ENCODE measurements at places on chromosomes 4 and X.

DNA sequence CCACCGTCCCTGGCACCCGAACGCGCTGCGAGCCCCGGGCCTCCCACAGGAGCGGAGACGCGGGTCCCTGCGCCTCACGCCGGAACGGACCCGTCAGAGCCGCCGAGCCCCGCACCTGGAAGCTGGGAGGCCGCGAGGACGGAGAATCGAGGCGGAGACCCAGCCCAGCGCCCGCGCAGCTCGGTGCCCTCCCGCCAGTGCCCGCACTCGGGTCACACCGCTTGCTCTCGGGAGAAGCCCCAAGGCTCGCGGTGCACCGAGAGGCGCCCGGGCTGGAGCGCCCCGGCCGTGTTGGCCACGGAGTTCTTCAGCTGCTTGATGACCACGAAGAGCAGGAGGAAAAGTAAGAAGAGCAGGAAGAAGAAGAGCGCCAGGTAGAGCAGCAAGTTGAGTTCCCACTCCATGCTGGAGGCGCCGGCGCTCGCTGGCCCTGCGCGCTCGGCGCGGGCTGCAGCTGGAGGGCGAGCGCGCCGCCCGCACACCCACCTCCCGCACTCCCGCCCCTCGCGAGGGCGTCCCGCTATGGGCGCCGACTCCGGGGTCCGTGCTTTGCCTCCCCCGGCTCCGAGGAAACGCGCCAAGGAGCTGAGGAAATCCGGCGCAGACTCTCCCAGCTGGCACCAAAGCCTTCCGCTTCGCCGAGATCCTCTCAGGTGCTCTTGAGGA is at the start of gene SMIM43:
SMIM43 (minus strand) TSS at position 463 of the 666 bp plus-strand sequence; CDS start at position 404, 59 bp downstream.
- peak; percentile 14 for DNase-seq

- no peak for DNase-seq
Measured at GRCh38 chr4:98262431-98262830, 1.2 kb downstream of the RAP1GDS1 start.

- no peak for DNase-seq
Measured at GRCh38 chrX:18890724-18891547, 93.0 kb downstream of the PHKA2 start.

DNA sequence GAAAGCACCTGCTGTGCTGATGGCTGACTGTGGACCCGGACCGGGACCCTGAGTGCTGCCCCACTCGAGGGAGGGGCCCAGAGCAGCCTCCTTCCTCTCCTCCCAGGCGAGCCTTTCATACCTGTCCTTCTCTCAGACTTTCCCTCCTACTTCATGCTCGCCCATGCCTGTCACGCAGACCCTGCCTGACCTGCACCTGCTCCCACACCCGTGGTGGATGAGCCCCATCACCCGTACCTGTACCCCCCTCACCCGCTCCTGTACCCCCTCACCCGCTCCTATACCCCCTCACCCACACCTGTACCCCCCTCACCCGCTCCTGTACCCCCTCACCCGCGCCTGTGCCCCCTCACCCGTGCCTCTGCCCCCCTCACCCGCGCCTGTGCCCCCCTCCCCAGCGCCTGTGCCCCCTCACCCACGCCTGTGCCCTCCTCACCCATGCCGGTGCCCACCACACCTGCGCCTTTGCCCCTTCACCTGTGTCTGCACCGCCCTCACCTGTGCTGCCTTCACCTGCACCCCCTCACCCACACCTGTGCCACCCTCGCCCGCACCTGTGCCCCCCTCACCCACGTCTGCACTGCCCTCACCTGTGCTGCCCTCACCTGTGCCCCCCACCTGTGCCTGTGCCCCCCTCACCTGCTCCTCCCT is 5.8 kb downstream of the MAEA start:
- DNase-seq, result no peak

GRCh38 chrX:132948648-132949260 is 9.7 kb downstream of the HS6ST2 start:
- no peak for DNase-seq

- DNase-seq, result no peak
Measured at GRCh38 chrX:110087485-110088356, 84.8 kb downstream of the TMEM164 start.
